ENCODE measurements at places on chromosomes 4 and X. TPM values are rescaled to one million over a fixed set of nuclear protein-coding genes. Genes with fewer than 3 reads are reported as not detected.

The TBX22 gene
- not detected for total RNA-seq

The TLR10 gene
- not detected for total RNA-seq

The KCND1 gene
- total RNA-seq = 0.54 TPM

- DNase-seq = no peak
Observed at GRCh38 chr4:78155616-78156105, 98.5 kb downstream of the FRAS1 start.

DNA sequence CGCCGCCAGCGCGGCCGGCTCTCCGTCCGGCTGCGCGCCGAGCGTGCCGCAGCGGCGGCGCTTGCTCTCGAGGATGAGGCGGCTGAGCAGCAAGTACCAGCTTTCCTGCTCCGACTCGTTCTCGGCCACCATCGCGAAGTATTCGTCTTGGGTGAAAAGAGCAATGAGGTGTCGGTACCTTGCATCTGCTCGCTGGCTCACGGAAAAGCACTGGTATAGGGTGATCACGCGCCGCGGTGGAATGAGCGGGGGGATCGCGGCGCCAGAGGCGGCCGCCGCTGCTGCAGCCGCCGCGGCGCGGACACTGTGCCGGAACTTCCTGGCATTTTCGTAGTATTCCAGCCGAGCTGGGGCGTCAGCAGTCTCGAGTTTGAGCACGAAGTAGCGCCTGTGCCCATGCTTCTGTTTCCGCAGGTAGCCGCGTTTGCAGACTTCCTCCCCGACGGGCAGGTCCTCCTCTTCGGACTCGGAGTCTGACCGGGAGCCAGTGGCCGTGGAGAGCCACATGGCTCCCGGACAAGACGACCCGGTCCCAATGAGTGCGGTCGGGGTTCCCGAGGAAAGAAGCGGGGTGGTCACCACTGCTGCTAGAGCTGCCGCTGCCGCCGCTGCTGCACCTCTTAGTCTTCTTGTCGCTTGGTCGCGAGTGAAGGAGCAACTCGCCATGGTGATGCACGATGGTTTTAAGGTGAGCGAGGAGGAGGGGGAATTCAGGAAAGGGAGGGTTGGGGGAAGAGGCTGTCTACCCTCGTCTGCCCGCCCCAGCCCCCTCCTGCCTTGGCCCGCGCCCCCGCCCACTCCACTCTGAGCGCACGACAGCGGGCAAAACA lies 469 bp downstream of the IRS4 start:
- no peak for DNase-seq

DNA sequence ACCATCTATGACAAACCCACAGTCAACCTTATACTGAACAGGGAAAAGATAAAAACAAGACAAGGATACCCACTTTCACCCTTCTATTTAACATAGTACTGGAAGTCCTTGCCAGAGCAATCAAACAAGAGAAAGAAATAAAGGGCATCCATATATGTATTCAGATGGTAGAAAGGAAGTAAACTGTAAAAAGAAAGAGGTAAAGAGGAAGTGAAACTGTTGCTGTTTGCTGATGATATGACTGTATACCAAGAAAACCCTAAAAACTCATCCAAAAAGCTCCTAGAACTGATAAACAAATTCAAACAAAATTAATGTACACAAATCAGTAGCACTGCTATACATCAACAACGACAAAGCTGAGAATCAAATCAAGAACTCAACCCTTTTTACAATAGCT lies 538.7 kb upstream of the PABPC4L start:
- no peak for DNase-seq

GRCh38 chr4:109243871-109244270 lies 58.6 kb downstream of the COL25A1 start:
- DNase-seq = no peak
